Stimulated activated naive CD4-positive, alpha-beta T cell (primary cell): ENCODE measurements at places on chromosomes 6 and 20.

DNA sequence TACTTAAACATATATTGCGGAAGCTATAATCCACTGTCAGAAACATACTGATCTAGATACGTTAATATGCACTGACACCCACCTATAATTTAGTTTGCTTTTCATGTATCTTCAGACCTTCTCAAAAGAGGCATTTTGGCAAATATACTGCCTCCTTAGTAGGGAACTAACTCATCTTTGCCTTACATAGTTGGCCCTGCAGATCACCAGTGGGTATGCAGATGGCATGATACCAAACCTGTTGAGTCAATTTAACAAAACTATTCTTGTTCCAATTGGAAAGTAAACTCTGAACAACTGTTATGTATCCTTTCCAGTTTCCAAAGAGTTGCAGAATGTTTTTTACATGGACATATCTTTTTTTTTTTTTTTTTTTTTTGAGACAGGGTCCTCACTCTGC, 35.6 kb upstream of the TBC1D20 start:
- no peak for DNase-seq

- DNase-seq: no peak
Measured at GRCh38 chr20:44024820-44025580, 110.3 kb downstream of the TOX2 start.

DNA sequence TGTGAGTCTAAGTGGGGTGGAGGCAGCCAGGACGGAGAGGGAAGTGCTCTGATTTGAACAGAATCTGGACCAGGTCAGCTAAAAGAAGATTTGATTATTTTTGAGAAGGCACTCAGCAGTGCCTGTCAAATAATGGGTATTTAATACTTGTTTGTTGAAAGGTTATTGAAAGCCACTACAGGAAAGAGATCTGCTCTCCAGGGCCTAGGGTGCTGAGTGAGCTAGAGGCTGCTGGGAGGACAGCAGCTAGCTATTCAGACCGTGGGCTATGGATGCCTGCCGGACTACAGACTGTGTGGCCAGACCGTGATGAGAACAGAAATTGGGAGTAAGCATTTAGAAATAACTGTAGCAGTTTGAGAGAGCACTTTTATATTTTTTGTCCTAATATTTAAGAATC, 8.8 kb downstream of the SLC35F1 start:
- no peak for DNase-seq

- DNase-seq: no peak
Measured at GRCh38 chr6:144955859-144956258, 670.7 kb downstream of the UTRN start.

GRCh38 chr6:158570681-158570962, 10.7 kb downstream of the TMEM181 start:
- no peak for DNase-seq

GRCh38 chr20:37697314-37697713, 3.5 kb downstream of the CTNNBL1 start:
- no peak for DNase-seq

- no peak for DNase-seq
Measured at GRCh38 chr6:76742919-76743318, 670.5 kb upstream of the IMPG1 start.

GRCh38 chr6:118917546-118918328, 17.2 kb downstream of the MCM9 start:
- no peak for DNase-seq

DNA sequence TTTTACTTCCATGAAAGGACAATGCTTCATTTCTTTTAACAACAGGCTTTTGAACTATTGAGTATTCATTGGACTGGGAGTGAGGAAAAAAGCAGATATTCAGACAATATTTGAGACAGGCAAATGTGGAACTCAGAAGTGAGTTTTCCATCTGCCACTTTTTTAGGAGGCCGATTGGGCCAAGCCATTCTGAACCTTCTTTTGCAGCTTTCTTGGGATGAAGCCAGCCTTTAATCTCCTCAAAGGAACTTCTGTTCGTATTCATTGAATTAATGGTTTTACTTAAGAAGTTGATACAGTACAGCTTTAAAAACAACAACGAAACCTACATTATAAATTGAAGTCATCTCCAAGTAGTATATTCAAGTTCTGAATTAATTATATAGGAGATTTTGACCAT, 187.1 kb upstream of the RNF217 start:
- DNase-seq: no peak

DNA sequence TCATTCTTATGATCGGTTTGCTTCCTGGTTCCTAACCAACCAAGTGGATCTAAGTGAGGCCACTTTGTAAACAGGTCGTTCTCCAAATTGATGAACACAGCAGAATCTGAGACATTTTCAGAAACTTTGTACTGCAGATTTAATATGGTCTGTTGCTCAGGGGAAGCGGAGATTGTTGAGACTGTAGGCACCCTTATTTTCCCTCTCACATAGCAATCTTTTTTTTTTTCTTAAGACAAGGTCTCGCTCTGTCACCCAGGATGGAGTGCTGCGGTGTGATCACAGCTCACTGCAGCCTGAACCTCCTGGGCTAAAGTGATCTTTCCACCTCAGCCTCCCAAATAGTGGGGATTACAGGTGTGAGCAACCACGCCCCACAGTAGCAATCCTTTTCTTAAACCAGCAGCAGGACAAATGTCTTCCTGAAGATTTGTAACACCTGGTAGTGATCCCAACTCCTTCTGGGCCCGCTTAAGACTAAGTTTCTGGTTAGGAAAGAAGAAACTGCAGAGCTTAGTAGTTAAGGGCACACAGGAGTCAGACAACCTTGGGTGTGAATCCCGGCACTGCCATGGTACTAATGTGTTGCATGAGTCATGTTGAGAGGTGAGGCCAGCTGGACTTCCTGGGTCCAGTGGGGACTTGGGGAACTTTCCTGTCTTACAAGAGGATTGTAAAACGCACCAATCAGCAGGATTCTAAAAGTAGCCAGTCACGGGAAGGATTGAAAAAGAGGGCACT, 48.4 kb upstream of the EZR start:
- DNase-seq: no peak

DNA sequence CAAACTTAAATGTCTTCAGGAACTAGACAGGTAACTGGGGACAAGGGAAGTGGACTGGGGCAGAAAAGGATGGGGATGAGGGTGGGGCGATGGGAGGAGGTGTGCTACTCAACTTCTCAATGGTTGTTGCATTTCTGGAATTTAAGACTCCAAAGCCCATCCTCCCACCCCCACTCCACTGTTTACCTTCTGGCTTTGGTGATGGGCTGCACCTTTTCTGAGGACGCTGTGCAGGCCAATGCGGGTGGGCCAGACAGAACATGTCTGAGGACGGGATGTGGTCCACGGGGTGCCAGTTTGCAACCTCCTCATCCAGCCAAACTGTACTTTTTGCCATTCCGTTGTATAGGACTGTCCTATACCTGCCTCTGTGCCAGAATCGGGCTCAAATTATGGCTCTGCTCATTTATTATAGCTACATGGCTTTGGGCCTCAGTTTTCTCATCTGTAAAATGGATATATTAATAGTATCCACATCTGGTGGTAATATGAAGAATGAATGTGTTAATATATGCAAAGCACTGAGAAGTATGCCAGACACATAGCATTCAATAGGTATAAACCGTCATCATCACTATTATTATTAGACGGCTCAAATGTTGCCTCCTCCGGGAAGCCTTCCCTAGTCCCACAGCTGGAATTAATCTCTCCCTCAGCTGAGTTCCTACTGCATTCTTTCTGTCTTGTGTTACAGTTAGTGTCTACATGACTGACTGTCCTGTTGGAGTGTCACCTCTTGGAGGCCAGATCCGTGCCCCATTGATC, 31.0 kb upstream of the VEGFA start:
- DNase-seq: no peak

- no peak for DNase-seq
Measured at GRCh38 chr6:113221850-113222249, 635.3 kb upstream of the MARCKS start.

DNA sequence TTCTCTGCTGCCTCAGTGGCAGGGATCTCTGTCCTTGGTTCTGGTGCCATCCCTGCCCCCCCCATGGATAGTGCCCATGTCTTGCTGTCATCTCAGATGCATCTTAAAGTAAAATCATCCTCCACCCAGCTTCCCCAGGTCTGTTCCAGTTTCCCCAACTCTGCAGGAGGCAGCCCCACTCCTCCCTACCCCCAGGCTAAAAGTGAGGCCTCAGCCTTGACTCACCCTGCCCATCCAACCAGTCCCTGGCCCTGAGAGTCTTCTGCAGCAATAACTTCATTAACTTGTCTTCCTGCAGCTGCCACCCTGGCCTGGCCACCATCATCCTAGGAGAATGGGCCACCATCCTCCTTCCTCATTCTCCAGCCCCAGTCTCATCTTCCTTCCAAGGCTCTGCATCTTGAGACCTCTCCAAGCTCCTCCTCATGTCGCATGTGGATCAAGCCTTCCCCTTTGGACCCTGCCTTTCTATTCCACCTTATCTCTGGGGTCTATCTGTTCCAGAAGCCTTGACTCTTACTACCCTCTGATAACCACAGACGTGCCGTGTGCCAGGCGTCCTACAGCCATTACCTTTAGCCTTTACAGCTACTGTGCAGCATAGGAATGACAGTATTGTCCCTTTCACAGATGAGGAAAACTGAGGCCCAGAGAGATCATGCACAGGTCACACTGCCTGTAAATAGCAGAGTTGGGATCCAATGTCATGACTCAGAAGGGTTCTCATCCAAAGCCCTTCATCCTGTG, 2.0 kb upstream of the PNPLA1 start:
- no peak for DNase-seq

- no peak for DNase-seq
Measured at GRCh38 chr20:53168491-53168890, 196.3 kb downstream of the TSHZ2 start.

- DNase-seq: no peak
Measured at GRCh38 chr6:48136856-48137255, 25.9 kb upstream of the PTCHD4 start.

- DNase-seq: no peak
Measured at GRCh38 chr6:17505062-17505476, 95.0 kb upstream of the FAM8A1 start.

DNA sequence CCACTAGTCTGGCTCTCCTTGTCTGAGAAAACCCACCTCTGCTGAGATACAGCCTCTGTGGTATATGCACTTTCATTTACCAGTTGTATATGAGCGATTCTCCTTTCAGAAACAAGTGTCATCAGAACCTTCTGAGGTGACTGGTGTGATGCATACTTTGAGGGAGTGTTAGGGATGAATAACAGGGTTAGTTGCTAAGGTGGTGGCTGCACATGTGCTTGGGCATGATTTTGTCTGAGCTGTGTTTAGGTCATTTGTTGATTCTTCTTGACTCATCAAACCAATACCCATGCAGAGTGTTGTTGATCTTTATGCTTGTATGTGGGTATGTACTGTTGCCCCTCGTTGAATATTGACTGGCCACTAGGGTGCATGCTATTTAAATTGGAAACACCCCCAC, 25.7 kb downstream of the DTD1 start:
- no peak for DNase-seq
